ENCODE measurements at places on chromosomes 5 and 9.

DNA sequence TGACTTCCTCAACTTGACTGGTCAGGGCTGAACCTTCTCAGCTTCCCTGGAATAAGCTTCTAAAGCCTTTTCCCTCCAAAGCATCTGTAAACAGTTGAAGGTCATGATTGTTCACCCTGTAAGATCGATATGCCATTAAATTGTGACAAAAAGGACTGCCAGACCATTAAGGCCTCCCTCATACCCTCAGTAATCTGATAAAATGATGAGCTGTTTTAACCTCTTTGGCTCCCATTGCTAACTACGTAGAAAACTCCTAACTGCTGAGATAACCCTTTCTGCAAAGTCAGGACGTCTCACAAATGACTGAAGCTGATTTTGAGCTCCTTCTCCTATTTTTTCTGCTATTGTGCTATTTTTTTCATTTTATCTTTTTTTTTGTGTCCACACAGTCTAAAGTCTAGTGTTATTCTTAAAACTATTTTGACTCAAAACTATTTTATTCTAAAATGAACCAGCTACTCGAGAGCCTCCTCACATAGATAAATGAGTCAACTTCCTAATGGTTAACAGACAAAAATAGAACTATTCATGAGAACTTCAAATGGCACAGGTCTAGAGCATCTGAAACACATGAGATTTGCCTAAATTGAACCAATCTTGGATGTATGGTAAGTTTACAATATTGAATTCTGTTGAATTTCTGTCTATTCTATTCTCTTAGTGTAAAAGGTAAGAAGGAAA, 395.6 kb upstream of the TLE4 start:
- DNase-seq: no peak

- DNase-seq: no peak
These were observed 106.5 kb downstream of the BNC2 start for GRCh38 chr9:16763946-16764345.

- no peak for DNase-seq
These were observed 22.1 kb downstream of the LRRC70 start for GRCh38 chr5:62600560-62601252.

GRCh38 chr9:114163517-114163951, 8.2 kb downstream of the COL27A1 start:
- DNase-seq: no peak

DNA sequence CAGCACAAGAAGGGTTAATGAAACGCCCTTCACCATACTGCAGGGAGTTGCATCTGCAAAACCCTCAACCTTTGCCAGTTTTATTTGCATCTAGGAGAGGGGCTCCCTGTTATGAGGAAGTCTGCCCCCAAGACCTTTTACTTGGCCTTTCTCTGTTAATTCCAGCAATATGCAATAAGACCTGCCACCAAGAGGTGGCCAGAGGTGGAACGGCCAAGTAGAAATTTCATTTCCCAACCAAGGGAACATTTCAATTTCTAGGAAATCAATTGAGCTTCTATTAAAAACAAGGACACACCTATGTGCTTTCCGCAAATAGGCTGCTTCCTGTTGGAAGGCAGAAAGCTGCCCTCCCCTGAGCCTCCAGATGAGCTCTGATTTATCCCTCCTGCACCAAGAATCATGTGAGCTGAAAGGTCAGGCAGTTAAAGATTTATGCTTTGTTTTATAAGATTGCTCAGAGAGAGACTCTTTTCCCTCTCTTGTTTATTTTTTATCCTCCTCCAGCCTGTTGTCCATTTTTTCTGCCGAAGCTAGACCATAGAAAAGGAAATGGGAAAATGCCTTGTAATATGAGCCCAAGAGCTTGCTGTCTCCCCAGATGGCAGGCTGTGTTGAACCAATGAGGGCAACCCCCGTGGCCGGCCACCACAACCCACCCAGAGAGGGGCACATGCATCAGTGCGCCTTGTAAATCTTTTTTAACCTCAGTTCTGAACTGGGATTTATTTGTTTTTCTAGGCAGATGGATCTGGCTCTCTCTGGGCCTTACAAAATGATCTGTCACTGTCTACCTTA, 572.8 kb downstream of the TLE1 start:
- no peak for DNase-seq

DNA sequence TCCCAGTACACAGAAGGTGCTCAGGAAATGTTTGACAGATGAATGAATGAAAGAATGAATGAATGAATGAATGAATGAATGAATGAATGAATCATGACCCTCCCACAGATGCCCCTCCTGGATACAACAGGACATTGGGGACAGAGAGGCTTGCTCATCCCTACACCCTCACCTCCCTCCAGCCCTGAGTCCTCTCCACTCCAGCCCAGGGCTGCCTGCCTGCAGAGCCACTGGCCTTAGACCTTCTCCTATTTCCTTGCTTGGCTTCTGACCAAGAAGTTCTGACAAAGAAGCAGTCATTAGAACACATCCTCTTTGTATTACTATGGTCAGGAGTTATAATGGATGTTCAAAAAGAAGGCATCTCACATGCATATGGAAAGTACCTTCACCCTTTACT, 240.7 kb upstream of the DAPK1 start:
- DNase-seq: no peak

GRCh38 chr5:134101686-134102439, 12.6 kb upstream of the TCF7 start:
- peak; percentile 90 for DNase-seq

DNA sequence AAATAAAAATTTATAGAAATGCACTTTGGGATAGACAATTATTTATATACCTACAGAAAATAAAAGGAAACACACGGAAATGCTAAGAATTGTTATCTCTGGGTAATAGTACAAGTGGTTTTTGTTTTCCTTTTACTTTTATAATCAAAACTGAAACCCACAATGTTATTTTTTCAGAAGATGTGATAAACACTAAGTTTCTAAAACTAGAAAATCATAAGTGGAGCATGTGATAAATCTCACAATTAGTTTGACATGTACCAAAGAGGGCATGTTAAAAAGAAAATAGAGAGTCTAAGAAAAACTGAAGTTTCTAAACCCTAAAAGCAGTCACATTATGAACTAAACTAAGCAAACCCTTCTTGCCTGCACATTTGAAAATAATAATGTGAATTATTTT, 61.1 kb downstream of the OXCT1 start:
- DNase-seq: no peak

DNA sequence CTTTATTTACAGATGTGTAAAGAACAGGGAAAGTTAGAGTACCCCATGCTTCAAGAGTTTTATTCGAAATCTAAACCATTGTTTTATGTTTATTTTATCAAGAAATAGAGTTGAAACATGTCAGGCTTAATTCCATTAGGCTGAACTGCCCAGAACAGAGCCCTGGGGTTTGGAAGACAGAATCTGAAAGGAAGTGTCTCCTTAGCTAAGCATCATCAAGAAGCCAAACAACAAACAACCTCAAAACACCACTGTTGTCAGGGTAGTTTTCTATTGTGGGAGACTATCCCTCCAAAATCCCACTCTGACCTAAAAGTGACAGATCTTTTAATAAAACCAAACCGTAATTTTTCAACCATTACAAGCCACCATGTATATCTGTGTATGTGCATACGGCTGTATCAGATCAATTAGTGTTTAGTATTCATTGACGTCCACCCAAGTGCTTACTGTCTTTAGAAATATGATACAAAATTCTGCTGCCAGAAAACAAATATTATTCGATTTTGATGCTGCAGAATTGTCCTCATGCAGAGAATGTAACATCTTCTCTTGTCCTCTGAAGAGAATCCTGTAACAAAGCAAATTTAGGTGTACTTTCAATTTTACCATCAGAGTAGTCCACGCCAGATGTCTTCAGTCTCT, 271.9 kb upstream of the TMEM161B start:
- DNase-seq: no peak

GRCh38 chr5:32217886-32218396, 43.8 kb upstream of the GOLPH3 start:
- DNase-seq: no peak

DNA sequence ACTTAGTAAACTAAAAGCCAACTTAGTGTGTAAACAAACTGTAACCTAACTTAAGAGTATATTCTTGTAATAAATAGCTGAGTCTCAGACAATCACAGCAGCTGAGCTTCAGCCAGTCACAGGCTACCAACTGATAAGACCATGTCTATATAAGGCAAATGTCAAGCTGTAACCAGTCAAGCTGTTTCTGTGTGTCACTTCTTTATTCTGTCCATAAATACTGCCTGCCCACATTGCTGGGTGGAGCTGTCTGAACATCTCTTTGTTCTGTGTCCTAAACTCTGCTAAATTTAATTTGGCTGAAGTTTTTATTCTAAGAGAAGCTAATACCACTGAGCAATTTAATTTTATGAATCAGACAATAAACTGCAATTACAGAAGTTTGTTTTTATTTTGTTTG, 412.1 kb upstream of the CDH10 start:
- DNase-seq: no peak

DNA sequence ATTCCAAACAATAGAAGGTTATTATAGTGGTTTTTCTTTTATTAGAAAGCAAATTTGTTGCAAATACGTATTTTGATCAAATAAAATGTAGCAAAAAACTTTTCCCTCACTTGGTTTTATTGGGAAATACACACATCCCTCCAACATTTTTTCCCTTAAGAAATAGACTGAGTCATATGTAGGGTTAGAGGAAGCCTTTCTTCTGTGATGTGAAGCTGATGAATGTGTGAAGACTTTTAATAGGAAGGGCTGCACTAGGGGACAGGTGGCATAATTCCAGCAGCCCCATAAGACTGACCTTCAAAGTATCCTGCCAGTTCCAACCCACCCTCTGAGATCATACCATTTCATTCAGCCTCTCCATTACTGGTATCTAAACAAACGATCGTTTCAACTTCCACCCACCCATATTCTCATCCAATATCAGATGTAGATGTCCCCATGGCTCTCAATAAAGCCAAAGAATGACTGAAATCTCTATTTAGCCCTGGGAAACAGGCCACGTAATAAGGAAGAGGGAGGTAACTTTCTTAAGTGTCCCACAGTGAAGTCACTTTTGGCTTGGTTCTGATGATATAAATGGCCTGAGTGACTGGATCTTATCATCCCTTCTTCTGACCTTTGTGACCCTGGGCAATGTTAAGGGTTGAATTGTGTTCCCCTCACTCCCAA, 64.7 kb upstream of the LPAR1 start:
- DNase-seq: no peak

DNA sequence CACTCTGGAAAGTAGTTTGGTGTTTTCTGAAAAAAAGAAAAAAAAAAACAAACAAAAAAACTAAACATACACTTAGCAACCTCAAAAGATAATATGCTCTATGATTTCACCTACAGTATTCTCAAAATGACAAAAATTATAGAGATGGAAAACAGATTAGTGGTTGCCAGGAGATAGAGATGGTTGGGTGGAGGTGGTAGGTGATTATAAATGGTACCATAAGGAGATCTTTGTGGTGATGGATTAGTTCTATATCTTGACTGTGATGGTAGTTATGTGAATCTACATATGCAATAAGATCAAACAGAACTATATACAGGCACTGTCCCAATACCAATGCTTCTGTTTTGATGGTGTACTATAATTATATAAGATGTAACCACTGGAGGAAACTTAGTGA, 32.0 kb downstream of the PTBP3 start:
- DNase-seq: no peak

DNA sequence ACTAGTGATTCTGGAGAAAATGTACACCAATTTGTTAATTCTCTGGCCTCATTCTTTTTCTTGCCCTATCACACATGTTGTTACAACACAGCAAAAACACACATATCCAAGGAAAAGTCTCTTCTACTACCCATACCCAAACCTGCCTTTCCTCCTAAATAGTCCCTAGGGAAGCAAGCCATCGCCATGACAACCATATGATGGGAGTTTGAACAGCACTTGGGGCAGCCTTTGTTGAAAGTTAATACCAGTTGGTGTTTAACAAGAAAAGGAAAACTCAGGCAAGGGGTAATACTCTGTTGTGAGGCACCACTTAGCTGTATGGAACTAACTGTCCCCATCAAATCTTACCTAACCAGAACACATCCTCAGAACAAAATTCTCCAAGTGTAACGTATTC, 1.7 kb downstream of the TRPM3 start:
- no peak for DNase-seq

DNA sequence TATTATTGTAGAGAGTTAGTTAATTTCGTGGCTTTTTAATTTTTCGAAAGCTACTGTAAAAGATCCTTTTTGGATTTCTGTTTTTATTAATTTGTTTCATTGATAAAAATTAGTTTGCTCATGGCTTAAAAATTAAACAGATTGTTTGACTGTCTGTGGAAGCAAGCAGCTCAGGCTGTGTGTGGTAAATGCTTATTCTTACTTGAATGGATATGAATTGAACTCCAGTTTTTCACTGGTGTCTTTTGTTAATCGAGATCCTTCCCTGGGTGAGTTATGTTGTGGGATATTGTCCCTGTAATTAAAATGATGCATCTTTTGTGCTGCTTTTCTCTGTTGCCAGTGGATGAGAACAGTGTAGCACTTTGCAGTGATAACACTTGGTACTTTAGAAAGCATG, 75.3 kb downstream of the PIK3R1 start:
- DNase-seq: no peak

GRCh38 chr9:37574241-37574721, 1.9 kb downstream of the FBXO10 start:
- peak; percentile 23 for DNase-seq

DNA sequence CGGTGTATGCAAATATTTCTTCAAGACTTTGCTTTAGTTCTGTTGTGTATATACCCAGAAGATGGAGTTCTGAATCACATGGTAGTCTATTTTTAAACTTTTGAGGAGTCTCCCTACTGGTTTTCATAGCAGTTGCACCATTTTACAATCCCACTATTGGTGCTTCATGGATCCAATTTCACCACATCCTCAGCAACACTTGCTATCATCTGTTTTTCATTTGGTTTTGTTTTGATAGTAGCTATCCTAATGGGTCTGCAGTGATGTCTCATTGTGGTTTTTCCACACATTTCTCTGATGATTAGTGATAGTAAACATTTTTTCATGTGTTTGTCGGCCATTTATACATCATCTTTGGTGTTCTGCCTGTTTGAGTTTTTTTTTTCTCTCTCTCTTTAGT, 1339.3 kb downstream of the EFNA5 start:
- DNase-seq: no peak

DNA sequence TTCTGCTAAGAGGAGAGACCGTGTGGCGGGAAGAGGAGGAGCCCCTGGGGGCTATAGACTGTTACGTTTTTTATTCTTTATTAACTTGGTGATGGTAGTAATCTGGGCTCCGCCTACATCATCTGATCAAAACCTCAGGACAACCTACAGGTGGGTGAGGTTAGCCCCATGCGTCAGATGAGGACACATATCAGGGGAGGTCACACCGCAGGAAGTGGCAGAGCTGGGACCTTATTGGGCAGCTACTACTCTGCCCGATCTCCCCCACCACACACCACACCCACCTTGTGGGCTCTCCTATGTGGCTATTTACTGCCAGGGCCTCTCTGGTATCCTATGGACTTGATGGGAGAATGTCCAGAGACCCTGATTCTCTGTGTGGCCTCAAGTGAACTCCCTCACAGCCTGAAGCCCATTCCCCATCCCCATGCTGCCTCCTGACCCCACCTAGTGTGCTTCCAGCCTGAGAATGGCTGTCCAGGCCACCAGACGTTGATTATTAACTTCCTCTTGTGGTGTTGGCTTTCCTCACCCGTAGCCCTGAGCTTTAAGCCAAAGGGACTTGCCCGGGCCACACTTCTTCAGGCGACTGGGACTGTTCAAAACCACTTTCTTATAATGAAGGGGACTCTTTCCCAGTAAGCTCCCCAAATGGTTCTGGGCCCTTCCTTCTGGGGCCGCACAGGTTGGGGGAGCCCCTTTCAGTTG, 8.2 kb downstream of the UNC5A start:
- no peak for DNase-seq

GRCh38 chr5:173777674-173778073, 110.5 kb upstream of the CPEB4 start:
- DNase-seq: no peak

- DNase-seq: no peak
These were observed 10.2 kb downstream of the MAPK9 start for GRCh38 chr5:180281706-180282105.

- no peak for DNase-seq
These were observed 324.5 kb downstream of the ARRDC3 start for GRCh38 chr5:91058575-91058974.
